ENCODE measurements at places on chromosomes 1 and 21. TPM values are rescaled to one million over a fixed set of nuclear protein-coding genes. Genes with fewer than 3 reads are reported as not detected.

The TNFSF4 gene
- 0.49 TPM for total RNA-seq

The SLC2A5 gene
- 0.90 TPM for total RNA-seq

The COPA gene
- total RNA-seq, result 220 TPM

The TFF2 gene
- total RNA-seq, result not detected

The VPS26C gene
- total RNA-seq, result 76.6 TPM

The TAGLN2 gene
- 62.4 TPM for total RNA-seq

The FNDC10 gene
- 4.5 TPM for total RNA-seq

The STRIP1 gene
- total RNA-seq, result 50.3 TPM

The S100A3 gene
- not detected for total RNA-seq

The HPCAL4 gene
- under 0.01 TPM for total RNA-seq

The PLA2G2F gene
- total RNA-seq, result not detected

The CD160 gene
- not detected for total RNA-seq

The OR2L3 gene
- total RNA-seq, result not detected

The INAVA gene
- total RNA-seq, result not detected

The OR2T11 gene
- total RNA-seq, result not detected

The SDF4 gene
- total RNA-seq, result 126 TPM

The CNR2 gene
- under 0.01 TPM for total RNA-seq

The ASTN1 gene
- 0.16 TPM for total RNA-seq

The PCAT6 gene
- not detected for total RNA-seq

The PADI4 gene
- not detected for total RNA-seq

The F13B gene
- total RNA-seq, result not detected

The TRAF3IP3 gene
- 0.65 TPM for total RNA-seq

The DMRTA2 gene
- 0.18 TPM for total RNA-seq

The NPHP4 gene
- 9.6 TPM for total RNA-seq

The FMN2 gene
- 8.1 TPM for total RNA-seq

The NBPF4 gene
- not detected for total RNA-seq

The CR1 gene
- total RNA-seq, result not detected

The CDCA8 gene
- total RNA-seq, result 0.25 TPM

The IL22RA1 gene
- total RNA-seq, result 0.09 TPM

The FMO3 gene
- total RNA-seq, result 1.3 TPM

The SLC37A1 gene
- total RNA-seq, result 2.5 TPM

The FCN3 gene
- not detected for total RNA-seq

The FRRS1 gene
- total RNA-seq, result 17.1 TPM

The A3GALT2 gene
- total RNA-seq, result not detected

The UBL4B gene
- total RNA-seq, result not detected

The DNALI1 gene
- 13.7 TPM for total RNA-seq

The USP24 gene
- 21.1 TPM for total RNA-seq

The FCRL1 gene
- not detected for total RNA-seq

The NBPF6 gene
- not detected for total RNA-seq

The CHI3L1 gene
- 3.0 TPM for total RNA-seq

Data from fibroblast of the aortic adventitia (primary cell).